ENCODE measurements at places on chromosomes 1 and 21.

- DNase-seq, result no peak
Observed at GRCh38 chr1:218659911-218660677, 315.0 kb downstream of the TGFB2 start.

DNA sequence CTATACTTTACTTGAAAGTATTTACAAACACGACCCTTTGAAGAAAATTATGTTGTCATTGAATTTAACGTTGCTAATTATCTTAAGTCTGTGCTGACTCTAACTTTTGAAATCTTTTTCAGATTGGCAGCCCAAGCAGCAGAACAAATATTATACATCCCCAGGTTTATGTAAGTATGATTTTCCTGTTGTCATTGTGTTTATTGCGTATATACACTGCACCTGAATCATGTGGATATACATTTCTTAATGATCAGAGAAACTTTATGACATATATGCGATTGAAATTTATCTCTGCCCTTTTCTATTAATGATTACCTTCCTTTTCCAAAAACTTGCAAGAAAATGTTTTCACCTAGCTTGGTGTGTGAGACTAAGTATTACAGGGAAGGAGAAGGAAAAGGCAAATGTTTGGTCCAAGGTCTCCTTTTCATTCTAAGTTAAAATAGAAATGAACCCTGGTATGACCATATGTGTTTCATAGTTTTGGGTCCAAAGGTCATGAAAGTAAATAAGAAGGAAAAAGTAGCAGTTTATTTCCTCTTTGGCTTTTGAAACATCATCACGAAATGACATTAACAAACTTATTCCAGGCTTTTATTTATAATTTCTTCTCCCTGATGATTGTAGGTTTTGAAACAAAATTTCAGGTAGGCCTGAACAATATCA is 116.8 kb downstream of the VPS13D start:
- DNase-seq, result no peak

- DNase-seq, result no peak
Observed at GRCh38 chr1:101316256-101316655, 79.4 kb downstream of the S1PR1 start.

DNA sequence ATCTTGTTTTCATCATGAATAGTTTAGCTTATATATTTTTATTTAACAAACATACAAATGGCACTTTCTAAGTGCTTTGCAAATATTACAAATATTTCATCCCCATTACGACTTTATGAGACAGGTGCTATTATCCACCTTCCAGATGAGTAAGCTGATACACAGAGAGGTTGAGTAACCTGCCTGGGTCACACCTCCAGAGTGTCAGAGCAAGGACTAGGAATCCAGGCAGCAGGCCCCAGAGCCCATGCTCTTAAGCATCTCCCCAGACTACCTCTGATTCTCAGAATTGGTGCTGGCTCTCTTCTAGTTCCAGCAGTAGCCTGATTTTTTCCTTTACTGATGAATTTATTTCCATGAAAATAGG is 40.0 kb downstream of the EPHB2 start:
- no peak for DNase-seq

DNA sequence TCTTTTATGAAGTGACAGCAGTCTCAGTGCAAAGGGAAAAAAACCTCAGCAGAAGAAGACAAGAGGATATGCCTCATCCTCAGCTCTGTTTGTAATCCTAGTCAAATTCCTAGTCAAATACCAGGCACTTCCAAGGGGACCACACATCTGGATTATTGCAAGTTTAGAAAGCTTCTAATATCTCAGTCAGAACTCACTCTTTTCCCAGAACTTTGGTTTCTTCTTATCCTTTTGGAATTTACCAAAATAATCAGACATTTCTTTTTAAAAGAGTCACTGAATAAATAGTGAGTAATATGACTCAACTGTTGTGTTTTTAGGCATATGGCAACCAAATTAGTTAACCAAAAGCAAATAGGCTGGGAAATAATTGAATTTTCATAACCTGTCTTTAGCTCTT is 47.8 kb downstream of the PRRX1 start:
- no peak for DNase-seq
